ENCODE measurements at places on chromosomes 12 and 14.

- no peak for DNase-seq
Measured at GRCh38 chr12:59383079-59383822, 212.6 kb upstream of the SLC16A7 start.

GRCh38 chr14:39302124-39302810 lies 68.6 kb downstream of the MIA2 start:
- no peak for DNase-seq

DNA sequence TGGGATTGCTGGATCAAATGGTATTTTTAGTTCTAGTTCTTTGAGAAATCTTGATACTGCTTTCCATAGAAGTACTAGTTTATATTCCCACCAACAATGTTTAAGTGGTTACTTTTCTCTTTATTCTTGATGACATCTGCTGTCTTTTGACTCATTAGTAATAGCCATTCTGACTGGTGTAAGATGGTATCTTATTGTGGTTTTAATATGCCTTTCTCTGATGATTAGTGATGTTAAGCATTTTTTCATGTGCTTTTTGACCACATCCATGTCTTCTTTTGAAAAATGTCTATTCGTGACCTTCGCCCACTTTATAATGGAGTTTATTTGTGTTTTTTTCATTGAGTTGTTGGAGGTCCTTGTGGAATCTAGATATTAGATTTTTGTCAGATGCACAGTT lies 865.7 kb downstream of the SLC6A15 start:
- DNase-seq: no peak

GRCh38 chr14:25759256-25759655 lies 709.3 kb upstream of the STXBP6 start:
- DNase-seq: no peak

GRCh38 chr14:76293923-76294322 lies 82.0 kb upstream of the ESRRB start:
- no peak for DNase-seq

DNA sequence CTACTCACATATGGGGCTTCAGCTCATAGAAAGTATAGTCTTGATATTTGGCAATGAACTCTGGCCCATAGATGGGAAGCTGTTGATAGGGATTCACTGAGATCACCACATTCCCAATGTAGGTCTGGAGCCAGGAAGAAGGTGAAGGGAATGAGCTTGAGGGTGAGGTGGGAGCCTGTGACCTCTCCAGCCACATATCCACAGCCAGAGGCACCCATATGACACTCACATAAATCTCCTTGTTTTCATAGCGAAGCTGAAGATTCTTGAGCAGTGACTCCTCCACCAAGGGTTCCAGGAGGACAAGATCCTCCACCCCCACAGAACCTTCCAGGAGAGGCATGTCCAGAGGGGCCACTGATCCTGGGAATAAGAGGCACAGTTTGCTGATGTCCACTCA lies 1.9 kb downstream of the MYO1A start:
- DNase-seq: no peak

GRCh38 chr12:4270016-4270830 lies 3.3 kb upstream of the CCND2 start:
- no peak for DNase-seq

DNA sequence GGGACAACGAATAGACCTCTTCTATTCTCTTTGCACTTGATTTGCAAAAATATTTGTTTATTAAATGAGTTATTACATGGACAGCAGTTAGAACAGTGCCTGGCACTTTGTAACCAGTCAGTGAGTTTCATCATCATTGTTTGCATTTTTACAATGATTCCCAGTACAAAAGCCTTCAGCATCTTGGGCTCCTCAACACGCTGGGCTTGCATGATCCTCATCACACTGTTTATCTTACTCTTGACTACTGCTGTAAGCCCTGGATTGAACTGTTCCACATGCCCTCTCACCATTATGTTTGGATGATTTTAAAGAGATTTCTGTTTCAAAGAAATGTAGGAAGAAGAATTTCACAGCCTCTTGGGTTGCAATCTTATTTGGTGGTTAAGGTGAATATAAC lies 204.3 kb downstream of the PELI2 start:
- no peak for DNase-seq

DNA sequence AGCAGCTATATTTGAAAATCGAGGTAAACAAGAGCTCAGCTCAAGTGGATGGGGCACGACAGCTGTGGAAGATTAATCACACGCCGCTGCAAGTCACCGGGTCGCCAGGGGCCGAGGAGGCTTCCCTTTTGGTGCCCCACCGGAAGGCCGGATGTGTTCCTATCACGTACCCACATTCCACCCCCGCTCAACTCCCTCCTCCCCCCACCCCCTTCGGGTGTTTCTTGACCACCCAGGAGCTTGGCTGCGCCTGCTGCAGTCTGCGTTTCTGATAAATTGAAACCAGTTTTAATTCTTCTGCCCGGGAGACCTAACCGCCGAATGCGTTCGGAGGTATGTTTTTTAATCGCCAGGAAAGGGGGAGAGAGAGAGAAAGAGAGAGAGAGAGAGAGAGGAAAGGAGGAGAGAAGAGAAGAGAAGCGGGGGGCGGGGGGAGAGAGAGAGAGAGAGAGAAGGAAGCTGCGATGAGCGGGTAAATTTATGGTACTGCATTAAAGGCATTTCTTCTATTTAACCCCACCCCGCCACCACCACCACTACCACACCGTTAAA lies 1.8 kb downstream of the SLC8A3 start:
- DNase-seq: no peak

GRCh38 chr12:57614178-57614947 lies 3.1 kb downstream of the ARHGEF25 start:
- no peak for DNase-seq

- no peak for DNase-seq
Measured at GRCh38 chr14:90544566-90544965, 147.7 kb downstream of the CALM1 start.

GRCh38 chr12:123967121-123967586 lies 5.5 kb downstream of the CCDC92 start:
- no peak for DNase-seq

DNA sequence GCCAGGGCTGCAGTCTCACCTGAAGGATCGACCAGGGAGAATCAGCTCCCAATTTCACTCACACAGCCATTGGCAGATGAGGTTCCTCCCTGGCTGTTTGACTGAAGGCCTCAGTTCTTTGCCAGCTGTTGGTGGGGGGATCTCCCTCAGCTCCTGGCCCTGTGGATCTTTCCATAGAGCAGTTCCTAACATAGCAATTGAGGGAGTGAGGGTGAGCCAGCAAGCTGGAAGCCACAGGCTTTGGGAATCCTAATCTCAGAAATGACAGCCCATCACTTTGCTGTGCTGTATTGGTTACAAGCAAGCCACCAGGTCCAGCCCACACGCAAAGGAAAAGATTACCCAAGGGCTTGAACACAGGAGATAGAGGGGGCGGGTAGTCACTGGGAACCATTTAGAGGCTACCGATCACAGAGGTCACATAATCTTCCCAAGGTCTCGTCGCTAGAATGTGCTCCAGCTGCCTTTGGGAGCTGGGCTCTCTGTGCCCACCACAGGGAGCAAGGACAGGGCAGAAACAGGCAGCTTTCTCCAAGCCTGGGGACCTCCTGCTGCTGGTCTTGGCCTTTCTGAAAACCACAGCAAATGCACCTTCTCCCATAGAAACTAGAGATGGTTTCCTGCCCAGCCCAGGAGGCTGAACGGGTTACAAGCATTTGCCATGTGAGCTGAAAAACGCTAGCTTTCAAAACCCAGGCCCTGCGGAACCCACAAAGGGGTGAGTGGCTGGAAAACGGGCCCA lies 4.6 kb upstream of the OTUB2 start:
- DNase-seq: no peak

DNA sequence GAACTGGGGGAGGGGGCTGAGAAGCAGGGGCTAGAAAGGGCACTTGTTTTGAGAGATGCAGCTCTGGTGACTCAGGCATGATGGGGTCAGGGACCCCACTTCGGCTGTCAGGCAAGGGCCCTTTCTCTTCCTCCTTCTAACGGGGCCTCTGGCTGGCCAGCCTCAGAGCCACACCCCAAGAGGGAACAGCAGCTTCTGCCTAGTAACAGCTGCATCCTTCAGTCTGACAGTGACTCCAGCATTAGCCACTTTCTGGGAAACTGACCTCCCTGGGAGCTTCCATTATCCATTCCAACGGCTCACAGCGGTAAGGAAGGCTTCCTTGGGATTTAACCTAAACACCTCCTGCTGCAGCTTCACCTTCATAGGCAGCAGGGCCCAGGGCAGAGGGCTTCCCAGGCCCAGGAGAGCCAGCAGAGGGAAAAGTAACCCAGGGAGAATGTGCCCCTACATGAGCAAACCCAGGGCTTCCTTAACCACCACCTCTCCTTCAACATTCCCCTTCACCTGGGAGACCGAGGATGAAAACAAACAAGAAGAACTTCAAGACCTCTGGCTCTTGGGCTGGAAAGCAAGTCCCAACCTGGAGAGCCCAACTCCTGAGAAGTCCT lies 2.7 kb downstream of the NCKAP5L start:
- no peak for DNase-seq

DNA sequence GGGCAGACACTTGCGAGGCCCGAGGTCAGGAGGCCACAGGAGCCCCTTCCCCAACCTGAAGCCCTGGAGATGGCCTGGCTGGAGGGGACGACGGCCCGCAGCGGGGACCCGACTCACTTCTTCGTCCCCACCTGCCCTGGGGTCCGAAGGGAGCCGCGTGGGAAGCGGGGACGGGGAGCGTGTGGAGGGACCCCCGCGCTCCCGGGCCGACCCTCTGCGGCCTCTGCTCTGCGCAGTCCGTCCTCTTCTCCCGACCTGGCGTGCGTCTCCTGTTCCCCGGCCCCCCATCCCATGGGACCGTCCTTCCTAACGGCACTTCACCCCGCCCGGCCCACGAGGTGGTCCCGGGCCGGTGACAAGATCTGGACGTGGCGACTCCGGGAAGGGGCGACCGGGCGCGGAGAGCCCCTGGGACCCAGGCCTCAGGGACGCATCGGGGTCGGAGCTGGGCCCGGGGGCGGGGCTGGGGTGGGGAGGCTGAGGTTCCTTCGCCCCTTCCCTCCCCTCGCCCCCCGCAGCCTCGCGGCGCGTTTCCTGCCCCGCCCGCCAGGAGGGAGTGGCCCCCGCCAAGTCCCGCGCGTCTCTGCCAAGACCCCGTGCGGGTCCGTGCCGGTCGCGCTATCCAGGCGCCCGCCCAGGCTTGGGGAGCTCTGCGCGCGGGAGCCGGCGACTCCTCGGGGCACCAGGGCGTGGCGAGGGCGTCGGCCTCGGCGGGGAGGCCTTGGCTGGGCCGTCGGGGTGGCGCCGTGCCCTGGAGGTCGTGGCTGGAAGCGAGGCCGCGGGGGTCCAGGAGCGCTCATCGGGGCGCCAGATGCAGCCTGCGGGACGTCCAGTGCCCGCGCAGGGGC lies 97.1 kb downstream of the TNFAIP2 start:
- DNase-seq: no peak

DNA sequence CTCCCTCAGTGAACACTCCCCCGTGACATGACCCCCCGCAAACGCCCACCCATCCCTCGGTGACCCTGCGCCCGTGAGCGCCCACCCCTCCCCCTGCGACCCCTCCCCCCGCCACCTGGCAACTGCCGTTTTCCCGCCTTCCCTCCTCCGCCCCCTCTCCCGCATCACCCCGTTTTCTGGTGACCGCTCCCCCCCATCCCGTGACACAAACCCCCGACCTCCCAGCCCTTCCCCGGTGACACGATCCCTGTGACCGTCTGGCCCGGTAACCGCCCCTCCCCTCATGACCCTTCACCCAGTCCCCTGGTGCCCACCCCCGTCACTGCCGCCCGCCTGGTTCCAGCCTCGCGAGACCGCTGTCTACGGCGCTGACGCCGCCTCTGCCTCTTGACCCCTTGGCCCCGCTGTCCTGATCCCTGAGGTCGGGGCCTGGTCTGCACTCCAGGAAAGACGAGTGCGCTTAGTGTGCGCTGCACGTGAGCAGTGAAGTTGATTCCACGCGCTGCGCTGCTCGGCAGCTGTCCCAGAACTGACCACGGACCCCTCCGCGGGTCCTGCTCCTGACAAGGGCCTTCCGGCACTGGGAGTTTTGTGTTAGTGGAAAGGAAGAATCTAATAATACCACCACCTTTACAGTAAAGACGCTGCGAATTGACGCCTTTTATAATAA lies 59.4 kb downstream of the DDX51 start:
- no peak for DNase-seq

- no peak for DNase-seq
Measured at GRCh38 chr12:49524660-49525324, 14.0 kb upstream of the KCNH3 start.

- no peak for DNase-seq
Measured at GRCh38 chr12:123034022-123034541, 53.6 kb downstream of the ARL6IP4 start.

DNA sequence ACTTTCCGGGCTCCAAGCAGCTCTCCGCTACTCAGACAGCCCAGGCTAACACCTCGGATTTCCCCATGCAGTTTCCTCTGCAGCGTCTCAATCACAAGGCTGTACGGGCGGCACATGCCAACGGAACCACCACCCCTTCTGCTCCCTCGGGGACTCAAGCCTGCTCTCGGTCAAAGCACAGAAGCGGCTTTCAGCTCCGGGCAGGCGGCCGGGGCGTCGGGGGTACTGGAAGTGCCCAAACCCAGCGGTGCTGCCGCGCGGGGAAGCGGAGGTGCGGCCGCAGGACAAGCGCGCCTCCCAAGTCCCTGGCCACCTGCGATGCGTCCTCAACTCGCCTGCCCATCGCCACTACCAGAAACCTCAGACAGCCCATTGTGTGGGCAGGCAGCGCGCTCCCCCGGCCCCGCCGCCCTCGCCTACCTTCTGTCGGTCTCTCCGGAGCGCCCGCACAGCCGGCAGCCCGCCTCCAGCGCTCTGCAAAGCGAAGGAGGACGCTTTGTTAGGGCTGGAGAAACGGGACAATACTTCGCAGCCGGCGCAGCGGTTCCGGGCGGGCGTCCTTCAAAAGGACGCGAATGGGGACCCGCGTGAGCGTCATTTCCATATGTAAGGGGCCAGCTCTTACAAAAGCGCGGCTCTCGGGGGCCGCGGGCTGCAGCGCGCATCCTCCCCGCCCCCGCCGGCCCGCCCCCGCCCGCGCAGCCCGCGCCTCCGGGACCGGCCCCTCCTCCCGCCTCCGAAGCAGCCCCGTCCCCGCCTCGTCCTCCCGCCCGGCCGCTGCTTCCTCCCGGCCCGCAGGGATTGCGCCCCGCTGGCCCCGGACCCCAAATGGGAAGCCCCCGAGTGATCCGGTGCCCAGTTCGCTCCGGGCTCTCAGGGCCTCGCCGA lies 674 bp downstream of the NIN start:
- DNase-seq: no peak

DNA sequence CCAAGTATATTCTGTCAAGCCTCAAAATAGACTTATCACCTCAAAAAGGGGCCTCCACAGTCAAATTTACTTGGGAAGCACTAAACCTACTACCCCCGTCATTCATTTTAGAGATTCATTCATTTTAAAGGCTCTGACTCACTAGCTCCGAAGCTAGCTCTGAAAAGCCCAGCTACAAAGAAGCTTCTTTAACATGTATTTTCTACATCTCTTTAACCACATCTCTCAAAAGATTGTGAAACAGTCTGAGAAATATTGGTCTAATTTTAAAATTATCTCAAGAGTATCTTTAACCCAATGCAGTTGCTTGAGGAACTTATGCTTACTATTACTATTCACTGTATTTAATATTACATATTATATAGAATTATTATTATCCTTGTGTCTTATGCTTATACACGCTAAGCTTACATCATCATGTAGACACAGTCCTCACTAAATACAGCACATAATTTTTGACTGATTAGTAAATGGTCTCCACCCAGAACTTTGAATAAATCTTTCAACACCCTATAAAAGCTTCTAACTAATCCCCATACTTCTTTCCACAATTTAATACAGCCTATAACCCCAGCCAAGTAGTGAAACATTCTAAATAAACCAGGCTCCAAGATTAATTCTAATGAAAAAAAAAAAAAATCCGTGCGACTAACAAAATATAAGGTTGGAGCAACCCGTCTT lies 7.8 kb downstream of the NT5DC3 start:
- DNase-seq: no peak

All from amniotic stem cell (primary cell).